ENCODE measurements at places on chromosomes 3 and 15. TPM values are rescaled to one million over a fixed set of nuclear protein-coding genes. Genes with fewer than 3 reads are reported as not detected.

KATNBL1 gene
- total RNA-seq = 41.6 TPM

B3GNT5 gene
- total RNA-seq = 29.3 TPM

MSL2 gene
- total RNA-seq = 6.5 TPM

XIRP1 gene
- 0.04 TPM for total RNA-seq

LMAN1L gene
- total RNA-seq = not detected
